ENCODE measurements at places on chromosomes 2 and 18.

DNA sequence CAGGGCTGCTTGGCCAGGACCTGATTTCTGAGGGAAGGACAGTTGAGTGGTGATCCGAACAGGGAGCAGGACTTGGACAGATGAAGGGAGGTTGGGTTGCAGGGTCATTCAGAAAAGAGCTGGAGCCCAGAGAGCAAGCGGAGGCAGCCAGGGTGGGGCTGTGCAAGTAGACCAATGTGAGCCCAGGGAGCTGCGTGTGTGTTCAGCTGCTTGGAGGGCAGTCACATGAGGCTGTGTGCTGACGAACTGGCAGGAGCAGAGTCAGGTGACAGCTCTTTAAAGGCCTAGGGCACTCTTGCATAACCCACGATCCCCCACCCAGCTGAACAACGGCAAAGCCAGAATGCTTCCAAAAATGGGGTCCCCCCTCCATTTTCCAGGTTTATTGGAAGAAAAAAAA, 4.6 kb upstream of the MLPH start:
- no peak for DNase-seq

GRCh38 chr2:219442256-219443015, 7.8 kb downstream of the SPEG start:
- no peak for DNase-seq

GRCh38 chr18:13268158-13269012, 49.8 kb downstream of the LDLRAD4 start:
- no peak for DNase-seq

- DNase-seq = no peak
These were observed 169.2 kb downstream of the TRIM43 start for GRCh38 chr2:95760806-95761525.

DNA sequence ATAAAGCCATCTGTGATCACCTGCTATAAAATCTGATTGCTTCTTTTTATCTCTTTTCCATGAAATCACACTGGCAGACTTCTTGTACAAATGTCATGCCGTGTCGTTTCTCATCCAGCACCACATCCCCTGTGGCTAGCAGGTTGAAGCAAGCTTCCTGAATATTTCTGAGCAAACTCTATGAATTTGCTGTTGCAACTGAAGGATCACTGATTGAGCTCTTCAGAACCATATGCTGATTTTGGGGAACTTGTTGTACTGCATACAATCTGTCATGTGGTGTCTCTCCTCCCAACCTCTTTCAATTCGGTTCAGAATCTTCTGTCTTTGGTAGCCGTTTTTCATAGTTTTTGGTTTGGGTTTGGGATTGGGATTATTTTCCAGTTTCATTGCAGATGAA, 57.7 kb upstream of the RBMS1 start:
- DNase-seq = no peak

DNA sequence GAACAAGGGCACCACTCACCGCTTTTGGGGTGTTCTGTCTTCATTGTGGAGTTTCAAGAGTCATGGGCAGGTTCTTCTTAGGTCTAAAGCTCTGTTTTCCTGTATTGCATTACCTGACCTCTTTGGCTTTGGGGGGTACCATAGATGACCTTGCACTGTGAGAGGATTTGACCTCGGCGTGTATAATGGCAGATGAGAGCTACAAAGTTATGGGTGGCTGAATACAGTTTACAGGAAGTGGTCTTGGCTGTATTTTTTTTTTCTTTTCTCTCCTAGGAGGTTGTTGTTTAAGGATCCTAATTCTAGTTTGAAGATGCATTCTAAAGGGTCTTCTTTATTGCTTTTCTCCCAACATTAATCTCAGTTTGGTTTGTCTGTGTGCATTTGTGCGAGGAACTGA, 11.5 kb downstream of the GAL3ST2 start:
- DNase-seq = no peak

All from stimulated activated CD8-positive, alpha-beta memory T cell treated with anti-CD3 and anti-CD28 coated beads, Interleukin-7, amount 100 ng/mL, for 1 hour (primary cell).